LHCN-M2 (cell line): ENCODE measurements at places on chromosomes 1 and 21.

GRCh38 chr1:226216056-226216455 lies 7.4 kb upstream of the MIXL1 start:
- no peak for DNase-seq

GRCh38 chr1:238177351-238177750 lies 286.6 kb upstream of the ZP4 start:
- no peak for DNase-seq

DNA sequence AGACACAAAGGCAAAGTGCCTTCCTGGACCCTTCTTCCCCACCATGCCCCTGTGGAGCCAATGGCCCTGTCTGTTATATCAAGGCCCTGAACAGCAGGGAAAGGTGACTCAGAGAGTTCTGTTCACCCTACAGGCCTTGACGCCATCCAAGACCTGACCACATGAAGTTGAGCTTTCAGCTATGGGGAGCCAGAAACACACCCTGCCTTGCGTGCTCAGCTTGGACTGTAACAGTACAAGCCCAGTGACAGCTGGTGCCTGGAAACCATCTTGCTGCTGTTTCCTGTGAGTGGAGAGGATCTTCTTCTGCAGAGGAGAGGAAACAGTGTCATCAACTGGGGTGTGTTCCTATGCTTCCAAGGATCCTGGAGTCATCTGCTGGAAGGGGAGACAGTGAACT lies 165.0 kb upstream of the IRF2BP2 start:
- DNase-seq, result peak; percentile 88

- peak; percentile 97 for DNase-seq
Observed at GRCh38 chr1:44390277-44390676, 14.8 kb upstream of the RNF220 start.

DNA sequence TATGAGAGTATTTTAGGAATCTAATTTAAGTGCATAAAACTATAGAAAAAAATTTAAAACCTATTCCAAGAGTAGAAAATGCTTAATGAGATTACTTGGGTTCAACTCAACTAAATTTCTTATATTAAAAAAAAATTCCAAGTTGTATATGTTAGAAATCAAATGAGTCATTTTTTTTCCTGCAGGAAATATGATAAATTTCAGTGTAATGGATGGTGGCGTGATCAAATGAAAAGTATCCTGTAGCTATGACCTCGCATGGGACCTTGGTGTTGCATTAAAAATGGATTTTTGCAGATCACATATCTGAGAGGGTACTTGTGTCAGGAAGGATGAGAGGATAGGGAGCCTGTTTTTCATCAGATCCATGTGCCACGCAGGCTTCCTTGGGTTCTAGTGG lies 17.9 kb downstream of the ATP5PO start:
- no peak for DNase-seq

DNA sequence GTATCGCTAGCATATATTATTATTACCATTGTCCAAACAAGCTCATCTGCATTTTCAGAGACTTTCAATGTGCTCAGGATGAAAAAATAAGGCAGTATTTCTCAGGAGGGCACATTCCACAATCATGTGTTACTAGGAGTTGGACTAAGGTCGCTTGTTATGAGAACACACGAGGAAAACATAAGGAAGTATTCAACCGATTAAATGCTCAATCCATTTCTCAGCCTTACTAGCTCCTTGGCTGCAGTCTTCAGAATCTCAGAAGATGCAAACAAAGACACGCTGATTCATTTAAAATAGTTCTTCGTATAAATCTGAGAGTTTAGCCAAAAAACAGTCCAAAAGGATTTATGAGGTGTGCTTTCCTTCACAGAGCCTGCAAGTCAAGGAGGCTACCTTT lies 82.0 kb upstream of the JAK1 start:
- no peak for DNase-seq

GRCh38 chr21:33699277-33699676 lies 57.0 kb downstream of the ITSN1 start:
- DNase-seq, result no peak

DNA sequence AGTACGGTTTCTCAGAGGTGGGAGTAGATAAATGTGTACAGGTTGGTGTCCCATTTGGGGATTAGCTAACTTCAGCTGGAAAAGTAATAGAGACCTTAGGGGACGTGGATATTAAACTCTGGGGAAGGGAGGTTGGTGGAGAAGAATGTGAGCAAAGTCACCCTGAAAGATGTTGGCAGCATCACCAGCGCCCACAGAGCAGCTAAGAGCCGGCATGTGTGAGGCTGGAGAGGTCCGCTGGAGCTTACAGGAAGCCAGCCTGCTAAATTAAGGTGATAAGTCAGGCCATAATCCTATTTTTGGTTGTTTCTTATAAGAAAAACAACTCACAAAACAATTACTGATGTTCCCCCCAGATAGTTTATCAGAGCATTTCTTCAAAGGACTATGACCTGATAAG lies 12.2 kb downstream of the PTGFRN start:
- no peak for DNase-seq

- DNase-seq, result peak; percentile 35
Observed at GRCh38 chr21:16537501-16537900, 807.7 kb downstream of the USP25 start.

GRCh38 chr1:207049974-207050391 lies 1.0 kb downstream of the YOD1 start:
- peak; percentile 47 for DNase-seq

DNA sequence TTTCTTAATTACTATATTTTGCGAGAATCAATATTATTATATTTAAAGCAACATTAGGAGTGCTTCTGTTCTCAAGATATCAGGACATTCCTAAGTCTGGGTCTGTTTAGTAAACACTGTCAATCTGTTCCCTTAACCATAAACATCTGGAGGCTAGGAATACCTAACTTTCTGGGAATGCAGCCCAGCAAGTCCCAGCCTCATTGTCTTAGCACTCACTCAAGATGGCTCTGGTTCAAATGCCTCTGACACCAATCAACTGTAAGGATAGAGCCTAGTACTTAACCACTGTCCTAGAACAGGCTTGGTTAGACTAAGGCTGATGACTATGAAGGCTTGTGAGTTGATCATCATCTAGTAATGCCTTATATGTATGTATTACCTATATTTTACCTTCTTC lies 61.5 kb downstream of the TNN start:
- DNase-seq, result no peak

DNA sequence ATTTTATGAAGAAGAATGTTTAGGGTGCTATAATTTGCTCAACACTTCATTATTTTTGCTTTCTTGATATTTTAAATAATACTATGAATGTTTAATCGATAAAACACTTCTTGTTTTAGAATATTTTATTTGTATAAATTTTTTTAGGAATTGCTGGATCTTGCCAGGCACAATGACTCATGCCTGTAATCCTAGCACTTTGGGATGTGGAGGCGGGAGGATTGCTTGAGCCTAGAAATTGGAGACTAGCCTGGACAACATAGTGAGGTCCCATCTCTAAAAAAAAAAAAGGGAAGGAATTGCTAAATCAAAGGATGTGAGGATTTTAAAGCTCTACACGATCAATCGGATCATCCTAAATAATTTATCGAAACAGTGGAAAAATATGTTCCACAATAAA lies 17.6 kb downstream of the RNF11 start:
- peak; percentile 28 for DNase-seq

GRCh38 chr1:245591346-245592188 lies 436.8 kb downstream of the KIF26B start:
- no peak for DNase-seq

- peak; percentile 14 for DNase-seq
Observed at GRCh38 chr1:234212764-234213657, 160.2 kb upstream of the COA6 start.
